ENCODE measurements at places on chromosomes 5 and 9.

- no peak for DNase-seq
These were observed 200.2 kb downstream of the SPATA31D1 start for GRCh38 chr9:82188817-82189216.

- DNase-seq, result no peak
These were observed 99.3 kb downstream of the SEMA6A start for GRCh38 chr5:116475338-116475737.

GRCh38 chr5:173341961-173342430 lies 13.8 kb upstream of the STC2 start:
- DNase-seq, result no peak

DNA sequence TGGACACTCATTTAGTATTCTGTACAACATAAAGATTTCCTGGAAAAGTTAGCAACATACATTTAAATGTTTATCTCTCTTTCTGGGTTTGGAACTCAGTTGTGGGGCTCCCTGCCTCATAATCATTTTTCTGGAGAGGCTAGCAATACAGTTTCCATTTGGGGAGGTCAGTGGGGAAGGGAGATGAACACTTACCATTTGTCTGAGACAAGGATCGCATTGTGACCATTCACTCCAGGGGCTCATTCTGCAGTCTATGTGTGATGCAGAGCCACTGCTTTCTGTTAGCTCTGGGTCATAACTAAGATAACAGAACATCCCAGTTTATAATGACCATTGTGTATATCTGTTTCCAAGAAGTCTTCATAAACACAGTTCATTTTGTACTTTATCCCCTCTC lies 22.4 kb downstream of the C9 start:
- no peak for DNase-seq

GRCh38 chr5:127003798-127004495 lies 26.4 kb downstream of the MARCHF3 start:
- DNase-seq, result no peak

- DNase-seq, result no peak
These were observed 366.4 kb downstream of the PSAT1 start for GRCh38 chr9:78663369-78663768.

- DNase-seq, result no peak
These were observed 12.6 kb downstream of the PDE6A start for GRCh38 chr5:149931992-149932436.

- DNase-seq, result no peak
These were observed 23.7 kb downstream of the CCDC171 start for GRCh38 chr9:15576350-15577050.

GRCh38 chr5:9500625-9501024 lies 45.2 kb downstream of the SEMA5A start:
- DNase-seq, result no peak

DNA sequence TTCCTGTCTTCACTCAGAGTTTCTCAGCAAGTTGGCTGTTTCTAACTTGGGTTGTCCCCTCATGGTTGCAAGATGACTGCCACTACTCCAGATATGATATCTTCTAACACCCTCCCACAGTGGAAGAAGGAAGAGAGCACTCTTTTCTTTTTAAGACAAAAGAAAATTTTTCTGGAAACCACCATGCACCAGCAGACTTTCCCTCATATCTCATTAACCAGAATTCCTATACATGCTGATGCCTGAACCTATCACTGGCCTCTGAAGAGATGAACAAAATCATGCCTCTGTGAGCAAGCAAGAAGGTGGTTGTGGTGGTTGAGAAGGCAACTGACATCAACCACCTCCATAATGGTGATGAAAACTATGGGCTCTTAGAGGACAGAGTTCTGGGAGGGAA lies 56.8 kb downstream of the FEM1C start:
- no peak for DNase-seq

DNA sequence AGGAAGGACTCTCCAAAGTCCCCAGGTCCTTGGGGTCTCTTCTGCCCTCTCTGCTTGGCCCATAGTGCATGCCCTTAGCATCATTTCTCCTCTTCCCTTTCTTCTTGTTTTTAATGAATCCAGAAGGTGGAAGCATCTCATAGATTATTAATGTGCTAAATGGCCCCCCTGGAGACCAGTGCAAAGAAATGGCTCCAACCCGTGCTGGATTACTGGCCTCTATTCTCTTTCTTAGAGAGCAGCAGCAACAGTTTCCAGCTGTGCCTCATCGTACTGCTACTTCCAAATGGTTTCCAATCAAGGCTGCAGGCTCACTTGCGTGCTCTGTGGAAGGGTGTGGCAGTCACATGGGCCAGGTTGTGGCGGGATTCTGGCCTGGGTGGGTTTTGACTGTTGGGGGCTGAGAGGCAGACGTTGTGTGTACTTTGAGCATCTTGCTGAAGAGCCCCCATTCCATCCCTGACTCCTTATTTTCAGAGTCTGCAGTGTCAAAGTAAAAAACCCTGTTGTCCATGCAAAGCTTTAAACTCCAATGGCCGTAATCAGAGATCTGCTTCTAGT lies 139.7 kb downstream of the GABBR2 start:
- no peak for DNase-seq

DNA sequence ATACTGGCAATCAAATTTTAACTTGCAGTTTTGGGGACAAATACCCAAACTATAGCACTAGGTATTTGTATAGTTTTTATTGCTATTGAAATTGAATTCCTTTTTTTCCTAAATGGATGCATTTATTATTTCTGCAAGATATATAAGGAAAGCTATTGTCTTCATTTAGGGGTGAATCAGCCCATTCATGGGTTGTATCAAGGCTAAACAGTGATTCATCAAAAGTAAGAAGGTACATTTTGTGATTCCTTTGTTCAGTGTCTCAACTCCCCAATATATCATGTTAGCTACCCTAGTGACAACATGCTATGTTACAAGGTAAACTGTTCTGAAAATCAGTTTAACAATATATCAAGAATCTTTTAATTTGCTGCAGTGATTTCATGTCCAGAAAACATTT lies 185.7 kb downstream of the PLK2 start:
- DNase-seq, result no peak

- no peak for DNase-seq
These were observed 15.3 kb downstream of the ASS1 start for GRCh38 chr9:130459941-130460669.

DNA sequence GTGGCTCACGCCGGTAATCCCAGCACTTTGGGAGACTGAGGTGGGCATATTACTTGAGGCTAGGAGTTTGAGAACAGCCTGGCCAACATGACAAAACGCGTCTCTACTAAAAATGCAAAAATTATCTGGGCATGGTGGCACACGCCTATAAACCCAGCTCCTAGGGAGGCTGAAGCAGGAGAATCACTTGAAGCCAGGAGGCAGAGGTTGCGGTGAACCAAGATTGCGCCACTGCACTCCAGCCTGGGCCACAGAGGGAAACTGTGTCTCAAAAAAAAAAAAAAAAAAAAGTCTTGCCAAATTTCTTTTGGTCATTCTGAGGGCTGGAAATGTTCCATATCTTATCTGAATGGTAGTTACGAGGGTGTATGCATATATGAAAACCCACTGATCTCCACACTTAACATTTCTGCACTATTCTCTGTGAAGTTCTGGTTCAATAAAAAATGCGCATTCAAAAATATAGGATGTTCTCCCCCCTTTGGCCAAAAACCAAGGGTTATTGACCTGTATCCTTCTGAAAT lies 13.5 kb upstream of the NIPAL4 start:
- no peak for DNase-seq

GRCh38 chr5:72245951-72246532 lies 74.0 kb downstream of the MRPS27 start:
- DNase-seq, result peak; percentile 16

Data from EL (cell line).